ENCODE measurements at places on chromosomes 2 and 18. TPM values are rescaled to one million over a fixed set of nuclear protein-coding genes. Genes with fewer than 3 reads are reported as not detected.

SKA1 gene
- 29.4 TPM for total RNA-seq

DNA sequence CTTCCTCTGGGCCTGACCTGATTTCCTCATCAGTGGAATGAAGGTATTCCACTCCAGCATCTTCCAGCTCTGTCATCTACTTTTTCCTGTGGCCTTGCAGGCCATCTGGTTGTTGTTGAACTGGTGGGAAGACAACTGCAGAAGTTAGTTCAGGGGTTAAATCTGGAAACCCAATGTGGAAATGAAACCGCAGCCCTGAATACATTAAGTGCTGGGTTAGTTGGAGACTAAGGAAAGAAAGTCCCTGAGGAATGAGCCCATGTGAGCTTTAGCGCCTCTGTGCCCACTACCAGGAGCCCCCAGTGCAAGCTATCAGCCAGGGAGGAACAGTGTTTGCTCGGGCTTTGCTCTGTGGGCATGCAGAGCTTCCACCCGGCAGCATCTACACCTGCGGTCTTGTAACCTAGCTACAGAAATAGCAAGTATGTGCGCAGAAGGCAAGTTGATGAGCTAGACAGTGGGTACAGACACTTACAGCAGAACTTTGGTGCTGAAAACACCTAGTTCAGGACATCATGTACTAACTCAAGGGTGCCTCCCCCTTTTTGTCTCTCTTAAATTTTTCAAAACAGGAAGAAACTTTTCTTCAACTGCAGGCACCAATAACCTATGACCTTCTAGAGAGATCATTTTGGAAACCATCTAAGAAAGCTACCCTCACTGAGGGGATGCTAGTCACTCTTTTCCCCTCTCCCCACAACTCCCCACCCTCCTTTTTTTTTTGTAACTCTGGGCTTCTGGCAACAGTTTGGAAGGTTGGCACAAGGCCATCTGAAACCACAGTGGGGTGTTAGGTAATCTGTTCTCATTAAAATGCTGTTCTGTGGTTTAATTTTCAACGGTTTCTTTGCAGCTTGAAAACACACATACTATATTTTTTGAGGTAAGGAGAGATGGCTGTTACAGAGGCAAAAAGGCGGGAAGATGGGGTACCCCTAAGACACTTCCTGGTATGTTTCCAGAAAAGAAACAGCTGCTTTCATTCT lies 18.3 kb upstream of the CXCR4 start:
- DNase-seq = peak; percentile 82

DNA sequence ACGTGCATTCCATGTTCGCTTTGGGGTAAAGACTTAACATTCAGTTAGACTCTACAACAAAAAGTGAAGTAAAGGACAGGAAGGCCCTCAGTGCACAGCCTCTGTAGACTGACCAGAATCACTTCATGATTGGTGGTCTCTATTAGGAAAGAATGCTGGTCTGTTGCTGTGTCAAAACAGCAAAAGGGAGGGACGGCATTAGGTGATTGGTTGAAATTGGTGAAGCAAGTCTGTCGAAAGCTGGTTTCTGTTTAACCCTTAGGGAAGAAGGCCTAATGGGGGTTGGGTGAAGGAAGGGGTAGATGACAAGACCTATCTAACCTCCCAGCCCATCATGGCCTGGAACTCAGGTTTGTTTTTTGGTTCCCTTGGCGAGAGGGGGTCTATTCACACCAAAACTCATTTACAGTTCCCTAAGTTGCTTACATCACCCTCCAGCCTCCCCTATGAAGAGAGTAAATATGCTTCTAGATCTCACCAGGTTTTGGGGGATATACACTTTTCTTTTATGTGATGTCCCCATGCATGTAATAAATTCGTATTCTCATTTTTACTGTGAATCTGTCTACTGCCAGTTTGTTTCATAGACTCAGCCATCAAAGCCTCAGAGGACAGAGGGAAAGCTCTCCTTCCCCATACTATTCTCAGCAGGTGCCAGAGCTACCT lies 65.6 kb downstream of the TMEM17 start:
- DNase-seq = no peak

DNA sequence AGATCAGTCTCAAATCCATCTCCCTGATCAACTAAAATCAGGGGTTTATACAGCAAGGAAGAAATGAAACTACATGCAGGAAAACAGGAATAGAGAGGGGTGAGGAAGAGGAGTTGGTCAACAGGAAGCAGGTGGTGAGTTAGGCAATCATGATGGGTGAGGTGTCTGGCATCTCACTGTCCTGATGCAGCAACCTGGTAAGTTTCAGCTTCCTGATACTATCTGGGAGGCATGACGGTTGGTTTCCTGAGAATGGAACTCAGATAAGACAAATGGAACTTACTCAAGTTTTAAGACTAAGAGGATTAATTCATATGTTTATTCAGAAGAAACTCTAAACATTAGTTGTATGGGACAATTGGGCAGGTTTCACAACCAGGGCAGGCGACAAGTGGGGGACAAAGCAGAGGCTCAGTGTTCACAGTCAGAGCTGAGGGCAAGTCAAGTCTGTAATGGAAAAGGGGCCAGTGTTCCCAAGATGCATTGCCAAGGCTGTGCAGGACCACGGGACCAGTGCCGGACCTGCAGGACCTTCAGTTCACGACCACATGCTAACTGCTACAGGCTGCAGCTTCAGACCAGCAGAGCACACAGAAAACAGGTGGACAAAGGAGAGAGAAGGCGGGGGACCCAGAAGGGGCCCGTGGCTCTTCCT lies 17.7 kb upstream of the GALM start:
- no peak for DNase-seq

GRCh38 chr18:44409071-44409470 lies 271.6 kb upstream of the SETBP1 start:
- DNase-seq = no peak
